ENCODE measurements at places on chromosomes 1 and 21.

GRCh38 chr1:147539122-147539575 lies 2.2 kb upstream of the BCL9 start:
- peak; percentile 84 for DNase-seq

DNA sequence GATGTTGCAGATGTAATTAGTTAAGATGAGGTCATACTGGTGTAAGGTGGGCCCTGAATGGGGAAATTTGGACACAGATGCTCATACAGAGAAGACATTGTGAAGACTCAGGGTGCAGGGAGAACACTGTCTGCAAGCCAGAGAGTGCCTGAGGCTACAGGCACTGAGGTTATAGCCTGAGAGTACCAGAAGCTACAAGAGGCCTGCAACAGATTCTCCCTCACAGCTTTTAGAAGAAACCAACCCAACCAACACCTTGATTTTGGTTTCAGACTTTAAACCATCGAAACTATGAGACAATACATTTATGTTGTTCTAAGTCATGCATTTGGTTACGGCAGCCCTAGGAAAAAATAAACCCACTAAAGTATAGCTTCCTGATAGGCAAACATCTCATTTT lies 321.7 kb upstream of the USP25 start:
- DNase-seq = no peak

- DNase-seq = no peak
Observed at GRCh38 chr21:36486246-36486645, 6.3 kb upstream of the CLDN14 start.

DNA sequence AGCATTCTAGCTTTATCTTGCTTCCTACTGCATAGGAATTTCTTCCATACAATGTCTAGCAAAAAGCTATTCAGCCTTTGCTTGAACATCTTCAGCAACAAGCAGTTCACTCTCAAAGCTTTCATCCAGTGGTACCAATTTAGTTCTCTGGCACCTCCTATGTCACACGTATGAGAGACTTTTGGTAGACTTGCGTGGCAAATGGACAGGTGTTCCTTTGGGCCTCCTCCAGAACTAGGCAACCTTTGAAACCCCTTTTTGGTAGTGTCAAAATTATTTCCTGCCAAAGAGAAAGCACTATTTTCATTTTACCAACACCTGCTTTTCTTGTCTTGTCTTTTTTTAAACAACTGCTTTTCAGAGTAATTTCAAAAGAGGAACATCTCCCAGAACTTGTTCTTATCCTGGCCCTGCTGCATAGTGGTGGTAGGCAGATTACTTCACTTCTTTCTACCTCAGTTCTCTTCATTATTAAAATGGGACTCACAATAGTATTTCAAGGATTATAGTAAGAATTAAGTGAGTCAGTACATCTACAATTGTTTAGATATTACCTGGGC lies 122.4 kb downstream of the MAST2 start:
- DNase-seq = no peak

DNA sequence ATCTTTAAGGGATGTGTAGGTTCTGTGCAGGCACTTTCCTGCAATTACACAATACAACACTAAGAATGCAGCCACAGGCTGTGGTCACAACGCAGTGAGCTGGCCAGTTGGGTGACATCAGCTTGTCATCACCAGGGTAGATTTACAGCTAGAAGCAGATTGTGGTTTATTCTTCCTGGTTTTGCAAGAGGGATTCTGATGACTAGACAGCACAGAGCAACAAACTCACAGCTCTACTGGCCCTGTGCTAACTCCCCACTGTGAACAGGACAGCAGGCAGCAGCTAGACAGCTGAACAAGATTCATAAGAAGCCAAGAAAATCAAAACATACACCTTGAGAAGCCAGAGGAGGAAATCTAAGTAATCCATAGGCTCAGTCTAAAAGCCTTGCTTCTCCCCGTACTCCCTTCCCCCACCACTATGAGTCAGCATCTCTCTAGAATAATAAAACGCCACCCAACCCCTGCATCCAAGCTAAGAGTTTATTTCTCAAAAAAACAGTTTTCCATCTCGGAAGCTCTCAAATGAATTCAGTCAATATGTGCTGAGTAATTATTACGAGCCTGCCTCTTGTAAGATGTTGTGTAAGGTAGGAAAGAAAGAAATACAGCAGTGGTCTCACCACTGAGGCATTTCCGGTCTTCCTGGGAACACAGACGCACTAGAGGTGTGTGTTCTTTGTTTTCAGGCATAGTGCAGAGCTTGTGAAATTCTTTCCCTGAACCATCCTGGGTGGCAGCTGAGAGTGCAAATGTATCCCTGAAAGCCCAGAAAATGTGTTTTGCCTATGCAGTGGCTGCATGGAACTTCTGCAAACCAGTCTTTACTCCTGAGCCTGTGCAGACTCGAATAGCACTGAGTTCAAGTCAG lies 162.8 kb downstream of the NTPCR start:
- DNase-seq = peak; percentile 99

DNA sequence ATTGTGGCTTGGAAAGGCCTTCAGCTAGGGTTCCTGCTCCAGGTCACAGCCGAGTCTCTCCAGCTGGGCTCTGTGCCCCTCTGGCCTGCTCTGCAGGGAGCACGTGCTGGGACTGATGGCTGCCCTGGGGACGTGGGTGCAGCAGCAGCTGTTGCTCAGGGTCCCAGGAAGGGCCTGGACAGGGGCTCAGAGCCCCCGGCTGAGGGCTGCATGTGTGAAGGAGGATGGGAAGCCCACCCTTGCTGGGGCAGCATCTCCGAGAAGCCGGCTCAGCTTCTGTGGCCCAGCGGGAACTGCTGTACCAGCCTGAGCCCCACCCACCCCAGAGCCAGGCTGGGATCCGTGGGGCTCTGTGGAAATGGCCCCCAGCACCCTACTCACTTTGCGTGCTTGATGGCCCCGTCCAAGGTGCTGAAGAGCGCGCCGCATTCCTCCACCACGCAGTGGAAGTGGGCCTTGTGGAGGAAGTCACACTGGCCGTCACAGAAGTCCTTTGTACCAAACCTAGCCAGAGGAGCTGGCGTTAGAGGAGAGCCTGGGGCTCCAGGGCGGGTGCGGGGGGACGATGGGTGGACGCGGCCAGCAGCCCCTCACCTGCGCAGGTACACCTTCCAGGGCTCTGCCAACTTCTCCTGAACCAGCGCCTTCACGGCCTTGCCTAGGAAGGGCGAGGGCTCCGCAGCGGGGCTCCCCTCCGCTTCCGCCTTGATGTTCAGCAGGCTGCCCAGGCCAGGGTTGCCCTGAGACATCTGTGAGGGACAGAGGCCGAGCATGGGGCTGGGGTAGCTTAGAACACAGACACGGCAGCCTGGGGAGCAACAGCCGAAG lies 147.5 kb downstream of the CASZ1 start:
- no peak for DNase-seq

DNA sequence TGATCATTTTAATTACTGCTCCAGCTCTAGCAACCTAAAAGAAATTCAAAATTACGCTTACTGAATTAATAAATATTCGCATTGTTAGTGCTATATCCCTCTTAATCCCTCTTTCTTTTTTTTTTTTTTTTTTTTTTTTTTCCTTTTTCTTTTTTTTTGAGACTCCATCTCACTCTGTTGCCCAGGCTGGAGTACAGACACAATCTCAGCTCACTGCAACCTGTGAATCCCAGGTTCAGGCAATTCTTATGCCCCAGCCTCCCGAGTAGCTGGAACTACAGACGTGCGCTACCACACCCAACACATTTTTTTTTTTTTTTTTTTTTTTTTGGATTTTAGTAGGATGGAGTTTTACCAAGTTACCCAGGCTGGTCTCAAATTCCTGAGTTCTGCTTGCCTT lies 157.1 kb downstream of the KCNT2 start:
- no peak for DNase-seq

GRCh38 chr1:20211511-20211931 lies 25.2 kb upstream of the PLA2G2C start:
- DNase-seq = no peak

DNA sequence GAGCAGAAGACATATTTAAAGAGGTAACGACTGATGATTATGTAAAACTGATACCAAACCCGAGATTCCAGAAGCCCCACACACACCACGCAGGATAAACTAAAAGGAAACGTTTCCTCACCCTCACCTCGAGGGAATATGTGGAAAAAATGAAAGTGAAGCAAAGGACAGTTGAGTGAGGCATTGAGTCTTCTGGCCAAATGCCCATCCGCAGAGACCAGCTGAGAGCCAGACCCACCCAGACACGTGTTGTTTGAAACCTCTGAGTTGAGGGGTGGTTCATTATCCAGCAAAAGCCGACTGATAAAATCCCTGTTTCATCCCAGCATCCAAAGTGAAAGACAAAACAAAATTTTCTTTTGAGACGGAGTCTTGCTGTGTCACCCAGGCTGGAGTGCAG lies 29.6 kb upstream of the PCBP3 start:
- DNase-seq = no peak

DNA sequence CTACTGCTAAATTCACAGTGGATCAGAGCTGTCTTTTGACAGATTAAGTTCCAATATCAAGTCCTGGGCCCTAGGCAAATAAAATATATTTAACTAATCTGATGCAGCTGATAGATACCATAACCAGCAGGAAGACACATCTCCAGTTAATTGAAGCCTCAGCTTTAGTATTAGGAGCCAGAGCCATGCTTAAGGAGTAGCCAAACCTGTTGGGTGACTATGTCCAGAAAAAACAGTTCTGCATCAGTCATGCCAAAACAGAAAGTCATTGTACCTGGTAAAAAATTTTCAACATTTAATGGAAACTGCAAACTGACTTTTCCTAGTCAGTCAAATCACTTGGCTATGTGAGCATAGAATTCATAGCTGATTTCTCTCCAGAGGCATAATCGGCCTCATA lies 200.5 kb upstream of the RUNX1 start:
- no peak for DNase-seq

DNA sequence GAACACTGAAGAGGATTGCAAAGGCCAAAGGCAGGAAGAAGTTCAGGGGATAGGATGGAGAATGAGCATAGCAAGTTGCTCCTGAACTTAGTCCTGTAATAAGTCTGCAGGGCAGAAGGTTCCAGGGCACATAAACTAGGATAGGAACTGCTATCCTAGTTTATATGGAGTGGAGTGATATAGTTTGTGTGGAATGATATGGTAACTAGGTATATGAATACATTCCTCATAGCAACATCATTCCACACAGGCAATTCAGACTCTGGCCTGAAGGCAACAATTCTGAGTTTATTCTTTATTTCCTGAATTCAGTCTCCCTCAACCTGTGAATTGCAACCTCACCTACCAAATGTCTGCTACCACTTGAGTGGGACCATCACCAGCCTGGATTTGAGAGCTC lies 154.9 kb upstream of the GREM2 start:
- peak; percentile 7 for DNase-seq

DNA sequence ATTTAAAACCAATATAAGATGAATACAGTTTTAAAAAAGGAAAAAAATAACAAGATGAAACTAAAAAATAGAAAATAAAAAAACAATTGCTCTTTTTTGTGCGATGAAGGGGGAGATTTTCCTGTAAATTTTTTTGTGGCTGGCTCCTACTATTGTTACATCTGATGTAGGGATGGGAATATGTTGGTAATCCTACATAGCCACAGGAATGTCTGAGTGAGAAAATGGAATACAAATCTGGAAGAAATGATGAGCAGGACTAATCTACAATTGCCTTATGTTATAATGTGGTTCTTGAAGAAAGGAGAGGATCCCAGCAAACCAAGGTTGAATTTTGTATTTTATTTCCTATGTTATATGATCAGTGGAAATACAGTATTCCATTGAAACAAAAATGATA lies 40.9 kb downstream of the ATP6V1G3 start:
- no peak for DNase-seq

DNA sequence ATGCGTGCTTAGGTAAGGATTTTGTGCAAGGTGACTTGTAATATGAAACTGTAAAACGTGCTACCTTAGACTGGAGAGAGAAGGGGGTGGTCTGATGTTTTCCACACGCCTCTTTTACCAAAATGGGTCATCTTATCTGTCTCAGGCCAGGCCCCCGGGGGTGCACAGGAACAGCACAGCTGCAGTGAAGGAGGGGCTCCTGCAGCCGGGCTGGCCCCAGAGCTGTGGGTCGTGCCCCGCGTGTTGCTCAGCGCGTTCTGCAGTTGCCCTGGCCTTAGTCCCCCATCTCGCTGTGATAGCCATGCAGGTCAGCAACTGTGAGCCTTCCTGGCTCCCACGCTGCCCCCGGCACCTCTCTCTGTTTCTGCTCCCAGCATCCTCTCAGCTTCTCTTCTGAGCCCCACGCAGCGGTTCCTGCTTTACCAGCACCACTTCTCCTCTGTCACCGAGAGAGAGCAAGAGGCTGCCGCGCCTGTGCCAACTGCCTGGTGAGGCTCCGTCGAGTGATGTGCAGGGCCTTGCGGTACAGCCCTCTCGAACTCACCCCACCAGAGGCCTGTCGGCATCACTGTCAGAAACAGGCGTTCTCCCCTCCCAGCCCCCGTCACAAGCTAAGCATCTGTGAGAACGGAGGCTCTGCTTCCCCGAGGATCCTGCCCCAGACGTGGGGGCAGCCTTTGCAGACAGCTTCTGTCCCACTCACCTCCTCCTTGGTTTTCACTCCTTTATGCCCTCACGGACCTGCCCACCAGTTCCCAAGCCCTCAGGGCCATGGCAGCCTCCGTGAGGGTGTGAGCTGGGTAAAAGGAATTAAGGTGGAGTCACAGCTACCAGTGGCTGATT lies 73.3 kb downstream of the ADARB1 start:
- no peak for DNase-seq

DNA sequence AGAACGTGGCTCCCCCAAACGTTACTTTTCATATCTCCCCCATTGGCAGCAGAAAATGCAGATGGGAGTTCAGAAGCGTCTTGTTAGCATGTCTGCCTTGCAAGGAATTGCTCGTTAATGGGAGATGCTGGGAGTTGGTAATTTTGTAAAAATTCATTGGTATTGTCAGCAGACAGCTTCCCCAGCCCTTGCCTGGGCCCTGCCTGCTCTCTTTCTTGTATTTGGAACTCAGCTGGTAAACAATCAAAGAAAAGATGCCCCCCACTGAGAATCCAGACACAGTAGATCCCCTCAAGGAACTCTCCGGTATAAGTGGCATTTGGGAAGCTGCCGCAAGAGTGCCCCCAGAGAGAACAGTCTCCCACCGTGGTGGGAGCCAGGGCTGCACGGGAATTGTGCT lies 94.4 kb upstream of the IGSF21 start:
- no peak for DNase-seq

DNA sequence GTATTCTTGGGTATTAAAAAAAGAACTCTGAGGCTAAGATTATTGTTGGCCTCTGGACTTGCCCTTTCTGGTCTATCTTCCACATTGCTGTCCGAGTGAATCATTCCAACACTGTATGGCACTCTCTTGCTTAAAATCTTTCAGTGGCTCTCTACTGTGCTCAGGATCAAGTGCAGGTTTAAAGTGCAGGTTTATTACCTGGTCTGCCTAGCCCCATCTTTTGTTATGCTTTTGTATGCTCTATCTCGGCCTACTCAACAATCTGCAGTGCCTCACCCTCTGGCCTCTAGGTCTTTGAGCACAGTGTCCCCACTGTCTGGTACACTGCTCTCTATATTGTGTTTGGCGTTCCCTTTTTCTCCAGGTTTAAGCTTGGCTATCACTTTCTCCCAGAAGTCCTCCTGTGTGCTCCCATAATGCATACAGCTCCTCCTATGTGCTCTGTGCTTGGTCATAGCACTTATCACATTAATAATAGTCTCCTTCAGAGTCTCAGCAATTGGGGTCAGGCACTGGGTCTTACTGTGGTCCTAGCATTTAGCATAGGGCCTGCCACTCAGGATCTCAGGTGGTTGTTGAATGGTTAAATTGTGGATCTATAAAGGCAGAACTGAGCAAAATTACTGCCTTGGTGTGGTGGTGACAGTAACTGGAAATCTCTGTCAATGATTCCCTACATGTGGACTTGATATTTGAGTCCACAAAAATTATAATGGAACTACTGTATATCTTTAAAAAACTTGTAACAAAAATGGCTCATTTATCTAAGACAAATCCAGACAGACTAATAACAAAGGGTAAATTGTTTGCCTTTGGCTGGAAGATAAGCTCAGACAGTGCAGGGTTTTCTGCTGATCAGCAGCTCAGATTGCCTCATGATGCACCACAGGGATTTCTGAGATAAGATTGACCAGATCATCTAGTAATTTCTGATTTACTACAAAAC lies 10.6 kb upstream of the LDLRAD1 start:
- no peak for DNase-seq

Measured in AG04449 (cell line).